ENCODE measurements at places on chromosomes 2 and 18.

GRCh38 chr2:11373096-11373495 lies 28.7 kb upstream of the ROCK2 start:
- no peaks in the 10 kb centered on the region for H3K36me3 ChIP-seq
- H3K4me1 ChIP-seq, result peaks cover 66% of the 10 kb centered on the region
- no peaks in the 10 kb centered on the region for H3K27me3 ChIP-seq
- no peak overlapping the region for H3K4me3 ChIP-seq
- peak overlapping the region; percentile 90 for H3K27ac ChIP-seq

DNA sequence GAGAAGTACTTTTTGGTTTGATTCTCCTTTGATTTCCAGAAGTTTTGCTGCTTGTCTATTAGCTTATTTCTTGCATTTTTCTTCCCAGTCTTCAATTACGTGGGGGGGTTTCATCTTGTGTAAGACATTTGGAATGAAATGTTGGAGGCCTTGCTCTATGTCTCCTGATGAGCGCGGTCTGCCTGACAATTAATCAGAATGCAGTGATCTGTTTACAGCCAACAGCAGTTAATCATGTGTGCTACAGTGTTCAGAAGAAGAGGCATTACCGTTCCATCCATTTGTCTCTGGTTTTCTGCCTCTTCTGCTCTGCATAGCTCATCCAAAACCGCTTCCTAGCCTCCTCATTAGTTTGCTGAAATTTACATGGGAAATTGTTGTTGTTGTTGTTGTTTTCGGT lies 134.4 kb upstream of the ST6GAL2 start:
- no peak overlapping the region for H3K27ac ChIP-seq
- H3K4me1 ChIP-seq, result no peaks in the 10 kb centered on the region
- H3K4me3 ChIP-seq, result no peak overlapping the region
- no peak for DNase-seq
- no peaks in the 10 kb centered on the region for H3K36me3 ChIP-seq

DNA sequence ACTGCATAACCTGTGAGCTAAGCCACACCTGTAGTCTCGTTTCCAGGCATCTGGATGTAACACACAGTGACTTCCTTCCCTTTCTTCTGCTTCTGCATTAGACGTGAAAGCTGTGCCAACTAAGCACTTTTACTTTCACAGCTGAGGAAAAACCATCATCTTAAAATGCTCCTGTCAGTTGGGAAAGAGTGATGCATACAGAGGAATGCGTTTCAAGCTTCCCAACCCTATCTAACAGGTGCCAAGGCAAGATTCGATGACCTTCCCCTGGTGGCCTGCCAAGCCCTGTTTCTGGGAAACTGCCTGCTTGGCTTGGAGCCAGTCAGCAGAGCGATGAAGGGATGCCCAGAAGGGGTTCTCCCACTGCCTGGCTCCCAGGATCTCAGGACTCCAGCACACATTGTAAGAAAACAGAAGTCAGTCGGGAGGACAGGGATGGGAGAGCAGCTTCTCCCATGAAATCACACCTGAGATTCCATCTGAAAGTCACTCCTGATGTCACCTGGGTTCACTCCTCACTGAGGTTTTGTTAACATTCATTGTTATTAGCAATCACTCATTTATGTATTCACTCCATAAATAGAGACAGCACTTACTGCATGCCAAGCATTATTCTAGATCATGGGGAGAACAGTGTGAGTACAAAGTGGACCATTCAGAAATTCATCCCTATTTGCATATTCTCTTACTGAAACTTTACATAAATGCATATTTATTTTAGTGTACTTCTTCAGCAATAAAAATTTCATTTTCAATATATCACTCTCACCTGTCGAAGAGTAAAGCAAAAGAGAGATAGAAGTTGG lies 64.1 kb downstream of the DTNA start:
- peaks cover 21% of the 10 kb centered on the region for H3K4me1 ChIP-seq
- H3K27ac ChIP-seq, result peak overlapping the region; percentile 61
- H3K27me3 ChIP-seq, result no peaks in the 10 kb centered on the region
- no peaks in the 10 kb centered on the region for H3K36me3 ChIP-seq

DNA sequence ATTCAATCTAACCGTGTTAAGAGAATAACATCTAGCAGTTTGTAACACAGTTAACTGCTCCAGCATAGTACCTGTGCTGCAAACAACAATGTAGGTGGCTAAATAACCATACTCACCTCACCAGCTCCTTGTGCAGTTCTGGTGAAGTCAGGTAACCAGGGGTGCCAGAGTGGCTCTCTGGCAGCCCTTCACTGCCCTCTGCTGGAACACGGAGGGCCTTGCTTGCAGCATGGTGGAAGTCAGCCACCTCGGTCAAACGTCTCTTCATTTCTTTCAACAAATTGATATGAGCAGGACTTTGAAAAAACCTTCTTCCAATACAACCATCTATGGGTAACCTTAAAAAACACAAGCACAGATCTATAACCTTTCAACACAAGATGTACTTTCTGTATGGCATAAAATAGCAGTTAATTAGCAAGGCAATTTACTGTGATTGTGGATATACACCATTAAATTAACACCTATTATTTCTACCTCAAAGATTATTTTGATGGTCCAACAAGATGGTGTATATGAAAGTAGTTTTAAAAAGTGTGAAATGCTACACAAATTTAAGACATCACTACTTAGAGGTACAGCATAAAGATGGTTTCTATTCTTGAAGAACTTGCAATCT lies 56.6 kb downstream of the EPG5 start:
- no peak overlapping the region for H3K27ac ChIP-seq
- no peaks in the 10 kb centered on the region for H3K27me3 ChIP-seq
- H3K36me3 ChIP-seq, result peaks cover 75% of the 10 kb centered on the region
- no peaks in the 10 kb centered on the region for H3K4me1 ChIP-seq
- H3K4me3 ChIP-seq, result no peak overlapping the region
- no peak for DNase-seq

- H3K27me3 ChIP-seq, result no peaks in the 10 kb centered on the region
- no peak overlapping the region for H3K27ac ChIP-seq
- DNase-seq, result no peak
- no peaks in the 10 kb centered on the region for H3K4me1 ChIP-seq
- no peaks in the 10 kb centered on the region for H3K36me3 ChIP-seq
Measured at GRCh38 chr2:14235667-14236066, 396.9 kb upstream of the LRATD1 start.
